Stimulated activated CD4-positive, alpha-beta T cell treated with anti-CD3 and anti-CD28 coated beads, Interleukin-15, amount 100 ng/mL, for 48 hours (primary cell): ENCODE measurements at places on chromosomes 6 and 20.

DNA sequence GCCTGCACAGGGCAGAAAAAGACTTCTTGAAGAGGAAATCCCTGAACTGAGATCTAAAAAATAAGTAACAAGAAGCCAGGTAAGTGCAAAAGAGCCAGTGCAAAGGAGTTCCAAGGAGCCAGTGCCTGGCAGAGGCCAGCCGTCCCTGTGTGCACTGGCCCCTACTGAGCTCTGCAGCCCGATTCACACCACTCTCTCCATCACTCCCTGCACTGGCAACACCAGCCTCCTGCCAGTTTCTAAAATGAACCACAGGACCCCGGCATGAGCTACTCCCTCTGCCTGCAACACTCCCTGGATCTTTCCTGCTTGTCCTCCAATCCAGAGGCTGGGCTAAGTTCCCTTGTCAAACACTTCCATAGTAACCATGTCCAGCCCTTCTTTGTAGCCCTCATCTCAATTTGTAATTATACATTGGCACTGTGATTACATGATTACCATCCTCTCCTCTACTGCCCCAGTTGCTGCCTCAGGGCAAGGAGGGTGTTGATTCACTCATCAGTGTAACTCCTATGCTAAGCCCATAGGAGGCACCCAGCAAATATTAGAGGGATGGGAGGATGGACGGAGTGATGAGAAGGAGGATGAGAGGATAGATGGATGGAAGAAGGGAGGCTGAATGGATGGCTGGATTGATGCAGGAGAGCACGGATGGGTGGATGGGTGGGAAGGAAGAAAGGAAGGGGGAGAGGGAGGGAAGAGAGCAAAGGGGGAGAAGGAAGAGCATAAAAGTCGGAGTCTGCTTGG is 49.3 kb downstream of the SIRPA start:
- no peak for DNase-seq

DNA sequence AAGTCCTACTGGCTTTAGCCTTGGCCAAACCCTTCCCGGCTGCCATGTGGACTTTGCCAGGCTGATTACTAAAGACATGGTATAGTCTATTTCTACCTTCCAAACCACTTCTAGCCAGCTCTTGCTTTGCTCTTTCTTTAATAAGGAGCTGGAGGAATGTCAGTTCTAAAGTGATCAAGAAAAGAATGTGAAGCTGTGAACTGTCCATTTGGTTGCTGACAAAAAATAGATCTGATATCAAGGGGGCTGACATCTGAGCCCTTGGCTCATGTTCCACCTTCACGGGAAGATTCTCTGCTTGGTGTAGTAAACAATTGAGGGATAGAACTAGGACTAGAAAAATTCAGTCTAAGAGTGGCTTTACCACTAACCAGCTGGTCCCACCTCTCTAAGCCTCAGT is 22.6 kb downstream of the GNAS-AS1 start:
- no peak for DNase-seq

- no peak for DNase-seq
These were observed 85.9 kb upstream of the TRAF3IP2 start for GRCh38 chr6:111691345-111692225.

DNA sequence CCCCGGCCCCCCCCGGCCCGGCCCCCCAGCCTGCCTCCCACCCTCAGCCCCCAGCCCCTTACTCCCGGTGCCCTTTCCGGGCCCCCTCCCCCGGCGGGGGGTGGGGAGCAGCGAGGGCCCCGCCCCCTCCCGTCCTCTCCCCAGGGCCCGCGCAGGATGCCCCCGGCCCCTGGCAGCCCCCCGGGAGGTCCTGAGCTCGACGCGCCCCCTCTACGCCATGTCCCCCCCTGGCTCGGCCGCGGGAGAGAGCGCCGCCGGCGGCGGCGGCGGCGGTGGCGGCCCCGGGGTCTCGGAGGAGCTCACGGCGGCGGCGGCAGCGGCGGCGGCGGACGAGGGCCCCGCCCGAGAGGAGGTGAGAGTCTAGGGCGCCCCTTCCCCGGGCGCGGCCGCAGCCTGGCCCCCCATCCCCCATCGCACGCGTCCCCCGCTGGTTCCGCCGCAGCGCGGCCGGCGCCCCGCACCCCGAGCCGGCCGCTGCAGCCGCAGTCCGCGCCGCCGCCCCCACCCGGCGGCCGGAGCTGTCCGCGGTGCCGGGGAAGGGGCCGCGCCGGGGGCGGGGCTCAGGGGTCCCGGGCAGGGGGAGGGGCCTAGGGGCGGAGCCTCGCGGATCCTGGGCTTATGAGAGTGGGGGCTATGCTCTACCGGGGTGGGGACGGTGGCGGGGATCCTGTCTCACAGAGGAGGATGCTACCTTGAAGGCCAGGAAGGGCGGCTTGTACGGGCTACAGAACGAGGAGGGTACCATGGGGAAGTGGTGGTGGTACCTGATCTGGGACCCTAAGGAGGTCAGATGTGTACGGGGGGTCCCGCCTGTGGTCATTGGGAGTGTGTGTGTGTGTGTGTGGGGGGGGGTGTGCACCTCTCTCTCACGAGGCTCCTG is 516 bp downstream of the TMEM151B start:
- no peak for DNase-seq

DNA sequence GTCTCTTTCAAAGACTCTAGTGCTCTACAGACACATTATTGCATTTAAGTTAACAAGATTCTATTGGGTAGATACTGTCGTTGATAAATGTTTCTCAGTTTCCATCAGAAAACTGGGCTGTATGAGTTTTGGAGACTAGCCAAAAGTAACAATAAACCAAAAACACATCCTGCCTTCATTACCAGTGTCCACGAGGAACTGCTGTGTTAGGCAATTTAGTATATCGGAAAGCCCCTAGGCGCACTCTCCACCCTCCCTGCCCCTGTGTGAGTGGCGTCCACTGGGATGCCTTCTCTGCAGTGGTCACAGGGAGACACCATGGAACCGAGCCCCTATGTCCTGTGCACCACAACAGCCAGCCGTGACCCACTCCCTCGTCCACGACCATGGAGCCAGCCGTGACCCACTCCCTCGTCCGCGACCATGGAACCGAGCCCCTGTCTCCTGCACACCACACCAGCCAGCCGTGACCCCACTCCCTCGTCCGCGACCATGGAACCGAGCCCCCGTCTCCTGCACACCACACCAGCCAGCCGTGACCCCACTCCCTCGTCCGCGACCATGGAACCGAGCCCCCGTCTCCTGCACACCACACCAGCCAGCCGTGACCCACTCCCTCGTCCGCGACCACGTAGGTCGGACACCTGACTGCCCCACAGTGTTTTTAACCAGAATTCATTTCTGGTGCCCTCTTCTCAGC is 35.3 kb downstream of the DLL1 start:
- no peak for DNase-seq

- DNase-seq = no peak
These were observed 110.1 kb upstream of the PTPN1 start for GRCh38 chr20:50399917-50400704.

GRCh38 chr6:149052350-149053106 is 265.0 kb upstream of the TAB2 start:
- DNase-seq = no peak

- DNase-seq = no peak
These were observed 241.2 kb downstream of the UST start for GRCh38 chr6:148987982-148988381.

- peak; percentile 1 for DNase-seq
These were observed 194.2 kb downstream of the PRL start for GRCh38 chr6:22102671-22103070.

DNA sequence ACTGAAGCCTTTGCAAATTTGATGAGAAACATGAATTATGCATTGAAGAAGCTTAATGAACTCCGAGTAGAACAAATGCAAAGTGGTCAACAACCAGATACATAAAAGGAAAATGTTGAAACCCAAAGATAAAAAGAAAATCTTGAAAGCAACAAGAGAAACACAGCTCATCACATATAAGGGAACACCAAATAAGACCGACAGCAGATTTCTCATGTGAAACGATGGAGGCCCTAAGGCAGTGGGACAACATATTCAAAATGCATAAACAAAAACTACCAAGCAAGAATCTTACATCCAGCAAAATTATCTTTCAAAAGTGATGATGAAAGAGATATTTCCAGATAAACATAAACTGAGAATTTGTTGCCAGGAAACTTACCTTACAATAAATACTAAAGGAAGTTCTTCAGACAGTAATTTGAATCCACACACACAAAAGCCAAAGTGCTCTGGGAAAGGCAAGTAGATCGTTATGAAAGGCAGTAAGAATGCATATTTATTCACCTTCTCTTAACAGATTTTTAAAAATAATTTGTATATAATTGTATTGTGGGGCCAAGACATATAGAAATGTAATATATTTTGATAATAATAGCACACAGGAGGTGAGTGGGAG is 22.5 kb downstream of the SLC52A3 start:
- no peak for DNase-seq

GRCh38 chr6:16256781-16257180 is 18.4 kb downstream of the GMPR start:
- DNase-seq = no peak

GRCh38 chr20:8291873-8292272 is 159.8 kb downstream of the PLCB1 start:
- DNase-seq = no peak

DNA sequence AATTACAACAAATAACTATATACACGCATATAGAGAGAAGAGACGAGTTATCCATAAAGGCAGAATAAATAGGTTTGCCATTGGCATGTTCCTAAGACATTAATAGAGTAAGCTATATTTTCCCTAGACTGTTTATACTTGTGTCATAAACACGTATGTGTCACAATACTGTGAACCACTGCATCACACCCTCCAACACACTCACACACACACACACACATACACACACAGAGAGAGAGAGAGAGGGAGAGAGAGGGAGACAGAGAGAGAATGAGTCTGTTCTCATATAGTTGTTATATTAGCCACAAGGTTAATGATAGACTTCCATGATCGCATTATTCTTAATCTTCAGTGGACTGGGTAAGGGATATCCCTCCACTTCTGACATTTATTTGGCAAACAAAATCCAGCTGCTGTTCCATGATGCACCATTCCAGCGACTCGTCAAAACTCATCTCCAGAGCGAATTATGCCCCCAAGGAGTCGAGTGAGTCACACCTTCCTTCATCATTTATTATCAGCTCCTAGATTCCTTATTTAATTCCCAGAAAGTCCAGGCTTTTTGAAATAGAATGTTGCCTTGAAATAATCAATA is 82.8 kb upstream of the HIVEP1 start:
- DNase-seq = no peak

- no peak for DNase-seq
These were observed 2.2 kb downstream of the HSPA1B start for GRCh38 chr6:31829633-31830283.

- no peak for DNase-seq
These were observed 465.9 kb upstream of the ARID1B start for GRCh38 chr6:156311291-156311690.
